EL (cell line): ENCODE measurements at places on chromosomes 7 and 10.

DNA sequence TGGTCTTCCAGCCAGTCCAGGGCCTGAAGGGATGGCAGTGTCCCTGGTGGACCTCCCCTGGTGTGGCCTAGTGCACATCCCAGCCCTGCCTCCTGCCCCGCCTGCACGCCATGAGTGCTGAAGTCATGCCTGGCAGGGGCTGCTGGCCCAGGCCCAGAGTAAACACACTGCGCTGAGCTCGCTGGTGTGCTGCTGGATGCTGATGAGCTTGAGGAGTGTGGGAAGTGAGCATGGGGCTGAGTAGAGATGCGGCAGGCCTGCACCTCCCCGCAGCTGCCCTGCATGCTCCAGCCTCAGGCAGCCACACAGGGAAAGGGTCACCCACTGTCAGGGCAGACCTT, 43.2 kb downstream of the HTRA1 start:
- DNase-seq, result peak; percentile 88

- DNase-seq, result peak; percentile 7
These were observed 1269.8 kb downstream of the XPNPEP1 start for GRCh38 chr10:108653531-108653930.

DNA sequence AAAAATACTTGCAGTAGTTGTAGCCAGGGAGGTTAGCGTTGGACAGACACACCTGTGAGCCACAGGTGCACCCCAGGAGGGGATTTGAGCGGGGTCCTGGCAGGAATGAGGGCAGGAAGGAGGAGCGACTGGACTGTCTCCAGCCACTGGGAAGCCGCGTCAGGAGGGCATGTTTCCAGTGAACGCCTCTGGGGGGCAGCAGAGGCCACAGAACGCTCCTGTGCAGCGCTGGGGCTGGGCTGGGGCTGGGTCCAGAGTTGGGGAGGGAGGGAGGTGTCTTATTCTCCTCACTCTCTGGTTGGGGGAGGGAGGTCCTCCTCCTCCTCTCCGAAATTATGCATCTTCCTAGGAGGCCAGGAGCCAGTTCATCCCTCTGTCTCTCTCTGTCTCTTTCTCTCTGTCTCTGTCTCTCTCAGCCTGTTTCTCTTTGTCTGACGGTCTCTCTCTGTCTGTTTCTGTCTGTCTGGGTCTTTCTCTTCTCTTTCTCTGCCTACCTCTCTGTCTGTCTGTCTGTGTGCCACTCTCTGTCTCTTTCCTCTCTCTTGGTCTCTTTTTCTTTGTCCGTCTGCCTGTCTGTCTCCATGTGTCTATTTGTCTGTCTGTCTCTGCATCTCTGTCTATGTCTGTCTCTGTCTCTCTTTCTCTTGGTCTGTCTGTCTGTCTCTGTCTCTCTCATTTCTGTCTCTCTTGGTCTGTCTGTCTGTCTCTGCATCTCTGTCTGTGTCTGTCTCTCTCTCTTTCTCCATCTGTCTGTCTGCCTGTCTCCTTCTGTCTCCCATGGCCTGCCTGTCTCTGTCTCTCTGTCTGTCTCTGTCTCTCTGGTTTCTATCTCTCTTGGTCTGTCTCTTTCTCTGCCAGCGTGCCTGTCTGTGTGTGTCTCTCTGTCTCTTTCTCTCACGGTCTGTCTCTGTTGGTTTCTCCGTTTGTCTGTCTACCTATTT, 9.9 kb upstream of the PSMG3 start:
- DNase-seq, result peak; percentile 60

DNA sequence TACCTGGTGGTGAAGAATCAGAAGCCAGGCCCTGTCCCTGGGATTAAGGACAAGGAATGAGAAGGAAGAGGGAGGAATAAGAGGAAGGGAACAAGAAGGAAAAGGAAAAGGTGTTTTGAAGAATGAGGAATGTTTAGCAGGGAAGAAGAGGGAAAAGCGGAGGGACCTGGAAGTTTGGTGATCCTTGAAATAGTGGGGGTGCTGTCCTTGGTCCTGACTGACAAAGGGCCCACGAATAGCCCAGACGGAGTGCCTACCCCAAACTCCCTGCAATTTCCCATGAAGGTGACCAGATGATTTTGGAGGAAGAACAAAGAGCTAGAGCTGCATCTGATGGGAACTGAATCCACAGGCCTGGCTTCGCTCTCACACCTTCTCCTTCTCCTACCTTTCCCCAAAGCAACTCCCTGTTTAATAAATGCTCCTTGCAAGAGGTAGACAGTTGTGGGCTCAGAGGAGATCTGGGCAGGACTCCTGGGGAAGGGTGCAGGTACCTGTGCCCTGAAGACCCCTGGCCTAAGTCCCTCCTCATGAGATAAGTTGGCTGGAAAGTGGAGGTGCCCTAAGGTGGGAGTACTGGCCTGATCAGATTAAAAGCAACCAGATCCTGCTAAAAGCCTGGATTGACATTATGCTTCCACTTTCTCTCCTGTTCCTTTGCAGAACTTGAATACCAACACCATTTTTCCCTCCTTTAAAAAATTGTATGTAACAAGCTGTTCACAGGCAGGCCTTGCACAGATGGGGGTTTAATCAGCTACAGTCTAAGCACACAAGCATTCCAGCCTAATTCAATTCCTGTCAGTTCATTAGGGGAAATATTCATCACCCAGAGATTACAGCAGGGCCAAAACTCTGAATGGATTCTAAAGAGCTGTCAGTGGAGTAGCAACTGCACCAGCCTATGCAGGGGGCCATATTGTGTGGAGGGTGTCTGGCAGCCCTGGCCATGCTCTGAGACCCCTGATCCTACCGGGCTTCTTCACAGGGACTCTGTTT, 19.4 kb downstream of the KAZALD1 start:
- DNase-seq, result peak; percentile 23

DNA sequence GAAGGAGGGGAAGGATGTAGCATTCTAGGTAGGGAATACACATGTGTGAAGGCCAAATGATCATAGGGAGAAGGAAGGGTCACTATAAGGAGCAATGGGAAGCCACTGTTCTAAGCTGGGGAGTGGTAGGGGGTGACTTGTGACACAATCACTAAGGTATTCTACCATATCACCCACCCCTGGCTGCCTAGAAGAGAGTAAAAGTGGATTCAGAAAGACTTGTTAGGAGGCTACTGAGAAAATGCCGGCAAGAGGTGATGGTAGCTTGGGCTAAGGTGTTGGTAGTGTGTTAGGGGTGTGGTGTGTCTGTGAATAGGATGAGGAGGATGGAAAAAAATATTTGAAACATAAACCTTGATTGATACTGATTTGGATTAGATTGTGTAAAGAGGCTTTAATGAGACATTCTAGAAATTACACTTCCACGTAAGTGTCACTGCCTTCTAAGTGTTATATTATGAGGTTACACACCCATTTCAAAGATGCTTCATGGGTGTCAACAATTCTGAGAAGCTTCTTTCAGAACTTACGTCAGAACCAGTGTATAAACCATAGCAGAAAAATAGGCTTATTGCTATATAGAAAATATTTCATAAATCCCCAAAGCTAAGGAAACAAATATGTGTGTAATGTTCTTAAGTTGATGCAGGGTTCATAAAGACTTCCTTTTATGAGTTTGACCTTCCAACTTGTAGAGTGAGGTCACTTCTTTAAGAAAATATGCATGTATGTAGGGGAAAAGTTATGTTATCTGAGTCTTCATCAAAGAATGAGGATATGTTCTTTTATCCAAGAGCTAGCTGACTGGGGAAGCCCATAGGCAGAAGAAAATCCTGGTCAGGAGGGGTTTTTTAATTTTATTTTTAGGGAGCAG, 5.6 kb upstream of the BPGM start:
- DNase-seq, result peak; percentile 51

DNA sequence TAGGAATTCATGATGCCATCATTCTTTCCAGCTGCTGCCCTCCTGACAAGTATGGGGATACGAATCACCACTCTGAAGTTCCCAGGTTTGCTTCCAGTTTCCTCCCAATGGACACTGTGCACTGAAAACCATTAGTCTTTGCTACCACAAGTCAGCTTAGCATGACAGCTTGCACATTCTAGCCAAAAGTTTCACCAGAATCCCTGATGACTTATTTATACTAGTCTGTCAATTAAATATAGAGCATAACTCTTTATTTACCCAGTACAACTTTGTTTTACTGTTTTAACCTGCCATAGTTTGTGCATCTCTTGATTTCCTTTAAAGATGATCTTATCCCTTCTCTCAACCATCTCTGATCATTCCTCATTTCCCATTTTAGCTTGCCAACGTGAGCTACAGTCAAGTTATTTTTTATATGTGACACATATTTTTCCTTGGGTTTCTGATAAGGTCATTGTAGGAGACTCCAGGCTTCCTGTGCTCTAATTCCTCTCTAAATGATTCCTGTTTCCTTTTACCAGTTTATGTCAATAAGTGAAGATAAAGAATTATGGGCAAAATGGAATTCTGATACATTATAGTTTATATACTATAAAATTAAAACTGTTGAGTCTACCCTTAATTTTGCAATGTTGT, 167.5 kb upstream of the MEOX2 start:
- peak; percentile 18 for DNase-seq

- no peak for DNase-seq
These were observed 18.3 kb upstream of the ELMO1 start for GRCh38 chr7:37467002-37467401.

DNA sequence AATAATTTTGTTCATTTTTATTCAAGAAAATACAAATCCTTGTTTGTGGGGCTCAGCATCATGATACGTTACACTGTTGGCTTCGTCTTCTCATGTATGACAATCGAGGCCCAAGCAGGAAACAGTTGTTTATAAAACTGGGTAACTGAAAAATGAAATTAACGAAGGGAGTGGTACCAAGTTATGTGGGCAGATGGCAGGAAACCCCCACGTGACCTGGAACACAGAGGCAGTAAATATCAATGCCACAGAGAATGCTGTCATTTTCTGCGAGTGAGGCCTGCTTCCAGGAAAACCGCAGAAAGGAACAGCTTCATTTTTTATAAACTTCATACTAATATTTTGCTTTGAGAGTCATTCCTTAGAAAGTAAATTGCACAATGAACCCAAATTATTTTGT, 201.0 kb upstream of the ADARB2 start:
- no peak for DNase-seq

DNA sequence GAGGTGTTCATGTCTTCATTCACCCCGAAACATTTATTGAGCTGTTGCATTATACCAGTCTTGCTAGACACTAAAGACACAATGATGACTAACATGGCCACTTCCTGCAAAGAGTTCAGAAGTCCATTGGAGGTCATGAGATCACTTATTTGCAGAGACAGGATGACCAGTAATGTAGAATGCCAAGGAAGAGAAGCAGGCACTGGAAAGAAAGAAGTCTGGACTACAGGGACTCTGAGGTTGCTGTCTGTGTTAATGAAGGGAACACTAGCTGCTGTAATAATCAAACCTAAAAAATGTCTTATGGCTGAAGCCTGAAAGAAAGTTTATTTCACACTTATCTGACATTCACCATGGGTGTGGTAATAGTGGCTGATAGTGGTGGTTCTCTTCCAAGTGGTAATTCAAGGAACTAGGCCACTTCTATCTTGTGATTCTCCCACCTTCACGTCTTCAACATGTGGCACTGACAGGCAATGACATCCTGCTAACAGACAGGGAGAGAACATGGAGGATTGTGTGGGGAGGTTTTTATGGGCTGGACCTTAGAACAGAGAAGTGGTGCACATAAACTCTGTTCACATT, 89.2 kb upstream of the MKLN1 start:
- DNase-seq, result peak; percentile 85

GRCh38 chr7:141042222-141043193, 27.8 kb upstream of the MRPS33 start:
- peak; percentile 44 for DNase-seq

- DNase-seq, result no peak
These were observed 67.1 kb upstream of the PRR15 start for GRCh38 chr7:29496355-29497020.

DNA sequence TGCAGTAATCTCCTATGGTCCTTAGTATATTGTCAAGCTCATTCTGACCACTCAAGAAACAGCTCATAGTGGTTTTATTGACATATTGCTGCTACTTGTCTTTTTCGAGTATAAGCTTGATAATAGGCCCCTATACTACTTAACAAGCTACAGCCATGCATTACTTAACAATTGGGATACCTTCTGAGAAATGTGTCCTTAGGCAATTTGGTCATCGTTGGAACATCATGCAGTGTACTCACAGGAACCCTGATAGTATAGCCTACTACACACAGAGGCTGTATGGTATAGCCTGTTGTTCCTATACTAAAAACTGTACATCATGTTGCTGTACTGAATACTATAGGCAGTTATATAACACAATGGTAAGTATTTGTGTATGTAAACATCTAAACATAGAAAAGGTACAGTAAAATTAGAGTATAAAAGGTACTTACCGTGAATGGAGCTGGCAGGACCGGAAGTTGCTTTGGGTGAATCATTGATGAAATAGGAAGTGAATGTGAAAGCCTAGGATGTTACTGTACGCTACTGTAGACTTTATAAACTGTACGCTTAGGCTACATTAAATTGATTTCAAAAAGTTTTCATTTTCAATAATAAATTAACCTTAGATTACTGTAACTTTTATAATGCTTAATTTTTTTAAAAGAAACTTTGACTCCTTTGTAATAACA, 160.9 kb downstream of the LRRC4 start:
- DNase-seq, result no peak

DNA sequence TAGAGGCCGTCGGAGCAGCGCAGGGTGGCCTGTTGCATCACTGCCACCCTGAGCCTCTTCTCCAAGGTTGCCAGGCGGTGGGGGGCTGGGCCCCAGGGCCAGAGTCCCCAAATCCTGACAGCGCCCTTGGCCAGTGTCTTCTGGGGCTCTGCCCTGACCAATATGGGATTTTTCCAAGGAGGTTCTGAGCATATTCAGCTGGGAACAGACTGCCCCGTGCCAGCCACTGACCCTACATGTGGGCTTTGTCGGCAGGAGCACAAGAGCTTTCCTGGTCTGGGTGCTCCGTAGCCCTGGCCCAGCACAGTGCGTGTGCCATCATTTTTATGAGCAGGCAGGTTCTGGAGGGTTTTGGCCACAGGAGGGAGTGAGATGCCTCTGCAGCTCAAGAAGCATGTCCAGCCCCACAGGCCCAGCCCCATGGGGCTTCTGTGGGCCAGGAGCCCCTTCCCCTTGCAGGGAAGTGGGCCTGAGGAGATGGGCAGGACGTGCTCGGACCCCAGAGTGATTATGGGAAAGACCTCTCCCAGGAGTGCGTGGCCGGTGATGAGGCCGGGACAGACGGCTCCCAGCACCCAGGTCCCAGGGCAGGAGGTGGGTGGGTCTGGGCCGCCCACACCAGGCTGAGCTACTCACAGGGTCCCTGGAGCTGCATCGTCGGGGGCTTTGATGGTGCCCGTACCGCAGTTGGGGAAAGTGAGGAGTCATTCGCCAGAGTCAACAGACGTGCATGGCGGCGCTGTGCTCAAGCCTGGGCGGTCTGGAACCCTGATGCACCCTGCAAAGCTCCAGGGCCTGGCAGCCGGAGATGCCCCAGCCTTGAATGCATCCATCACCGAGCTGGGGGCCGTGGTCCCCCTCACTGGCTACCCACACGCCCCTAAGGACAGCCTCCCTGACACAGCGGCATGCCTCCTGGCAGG, 66.6 kb downstream of the PWWP2B start:
- no peak for DNase-seq

DNA sequence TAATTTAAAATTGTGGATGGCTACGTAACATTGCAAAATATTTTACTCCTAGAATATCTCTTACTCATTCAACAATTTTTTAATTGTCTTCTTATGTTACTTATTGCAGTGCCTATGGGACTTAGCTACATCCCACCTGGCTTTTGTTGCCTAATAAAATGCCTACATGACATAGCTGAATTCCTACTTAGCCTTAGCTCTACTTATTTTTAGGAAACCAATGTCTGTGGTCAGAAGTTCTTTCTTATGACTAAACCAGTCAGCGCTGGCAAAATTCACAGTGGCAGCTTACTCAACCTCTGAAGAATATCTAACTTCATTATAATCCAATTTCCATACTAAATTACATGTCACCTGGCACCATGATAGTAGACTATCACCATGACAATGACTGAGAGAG, 1612.4 kb upstream of the LRRTM3 start:
- no peak for DNase-seq
